ENCODE measurements at places on chromosomes 1 and 21. TPM values are rescaled to one million over a fixed set of nuclear protein-coding genes. Genes with fewer than 3 reads are reported as not detected.

DNA sequence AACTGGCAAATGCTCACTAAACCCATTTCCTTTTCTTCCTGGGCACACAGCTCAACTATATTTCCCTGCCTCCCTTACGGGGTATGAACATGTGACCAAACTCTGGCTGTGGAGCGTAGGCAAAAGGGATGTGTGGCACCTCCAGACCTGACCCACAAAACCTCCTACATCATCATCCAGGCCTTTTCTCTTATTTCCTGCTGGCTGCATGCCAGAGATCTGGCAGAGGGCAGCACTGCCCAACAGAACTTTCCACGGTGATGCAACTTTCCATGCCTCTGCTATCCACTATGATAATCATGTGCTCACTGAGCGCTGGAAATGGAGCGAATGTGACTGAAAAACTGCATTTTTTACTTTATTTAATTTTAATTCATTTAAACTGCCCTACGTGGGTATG is 99.6 kb upstream of the CACNA1E start:
- no peak for DNase-seq

- no peak for DNase-seq
Measured at GRCh38 chr1:221239792-221240191, 360.5 kb downstream of the HLX start.

DNA sequence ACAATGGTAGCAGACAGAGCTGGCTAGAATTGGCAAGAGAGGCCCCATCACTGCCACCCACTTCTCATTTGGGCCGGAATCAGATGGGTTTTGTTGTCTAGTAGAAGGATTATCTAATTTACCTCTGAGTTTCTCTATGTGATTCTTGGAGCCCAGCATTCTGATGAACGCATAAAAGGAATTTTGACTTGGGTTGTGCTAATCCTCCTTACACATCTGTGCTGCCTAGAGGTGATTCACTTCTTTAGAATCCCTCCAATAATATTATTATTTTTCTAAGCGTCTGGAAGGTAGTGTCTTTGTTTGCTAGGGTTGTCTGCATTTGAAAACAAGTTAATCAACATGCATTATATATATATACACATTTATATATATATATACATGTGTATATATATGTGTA is 118.1 kb downstream of the RUNX1 start:
- no peak for DNase-seq

UBE2U gene
- total RNA-seq: not detected

DNA sequence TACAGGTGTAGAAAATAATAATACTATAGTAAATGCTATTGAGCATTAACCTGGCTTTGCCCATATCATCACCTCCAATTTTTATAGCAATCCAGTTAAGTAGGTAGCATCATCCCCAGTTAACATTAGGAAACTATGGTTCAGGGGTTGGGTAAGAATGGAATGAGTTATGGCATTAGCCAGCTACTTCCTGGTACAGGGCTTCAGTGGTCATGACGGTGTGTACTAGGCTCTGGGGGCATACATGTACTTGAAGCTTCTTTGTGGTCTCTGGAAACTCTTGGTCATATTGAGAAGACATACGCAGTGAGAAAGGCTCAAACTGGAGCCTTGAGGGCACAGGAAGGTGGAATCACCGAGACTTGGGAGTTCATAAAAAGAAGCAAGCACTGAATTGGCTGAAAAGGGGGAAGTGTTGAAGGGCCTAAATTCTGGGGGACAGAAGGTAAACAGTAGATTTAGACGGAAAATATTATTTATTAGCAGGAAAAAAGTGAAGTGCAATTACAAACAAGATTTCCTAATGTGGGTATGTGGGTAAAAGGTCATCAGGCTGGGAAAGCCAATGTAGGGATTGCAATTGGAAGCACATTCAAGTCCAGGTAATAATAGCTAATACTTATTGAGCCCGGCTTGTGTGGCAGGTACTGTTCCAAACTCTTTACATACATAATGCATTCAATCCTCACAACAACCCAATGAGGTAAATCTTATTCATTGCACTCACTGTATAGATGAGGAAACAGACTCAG is 114.2 kb upstream of the ATP1A1 start:
- no peak for DNase-seq

- no peak for DNase-seq
Measured at GRCh38 chr1:70169018-70169839, 36.1 kb downstream of the LRRC40 start.

- DNase-seq: no peak
Measured at GRCh38 chr1:221203224-221204054, 324.2 kb downstream of the HLX start.

UFC1 gene
- total RNA-seq: 39.0 TPM

TFF1 gene
- 0.84 TPM for total RNA-seq

GRCh38 chr1:245489838-245490237 is 335.1 kb downstream of the KIF26B start:
- DNase-seq: no peak

- no peak for DNase-seq
Measured at GRCh38 chr1:225347123-225347683, 80.6 kb downstream of the LBR start.

LCE2A gene
- total RNA-seq: not detected

DNA sequence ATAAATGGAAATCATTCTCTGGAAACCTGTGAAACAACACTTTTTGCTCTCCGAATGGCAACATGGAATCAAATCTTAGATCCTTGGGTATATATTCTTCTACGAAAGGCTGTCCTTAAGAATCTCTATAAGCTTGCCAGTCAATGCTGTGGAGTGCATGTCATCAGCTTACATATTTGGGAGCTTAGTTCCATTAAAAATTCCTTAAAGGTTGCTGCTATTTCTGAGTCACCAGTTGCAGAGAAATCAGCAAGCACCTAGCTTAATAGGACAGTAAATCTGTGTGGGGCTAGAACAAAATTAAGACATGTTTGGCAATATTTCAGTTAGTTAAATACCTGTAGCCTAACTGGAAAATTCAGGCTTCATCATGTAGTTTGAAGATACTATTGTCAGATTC is 45.7 kb downstream of the PTGFR start:
- DNase-seq: no peak
